ENCODE measurements at places on chromosomes 13 and 19.

GRCh38 chr19:53876651-53877224 lies 5.3 kb upstream of the PRKCG start:
- no peak for DNase-seq

- DNase-seq = no peak
Observed at GRCh38 chr13:65724226-65724625, 1505.9 kb downstream of the PCDH9 start.

DNA sequence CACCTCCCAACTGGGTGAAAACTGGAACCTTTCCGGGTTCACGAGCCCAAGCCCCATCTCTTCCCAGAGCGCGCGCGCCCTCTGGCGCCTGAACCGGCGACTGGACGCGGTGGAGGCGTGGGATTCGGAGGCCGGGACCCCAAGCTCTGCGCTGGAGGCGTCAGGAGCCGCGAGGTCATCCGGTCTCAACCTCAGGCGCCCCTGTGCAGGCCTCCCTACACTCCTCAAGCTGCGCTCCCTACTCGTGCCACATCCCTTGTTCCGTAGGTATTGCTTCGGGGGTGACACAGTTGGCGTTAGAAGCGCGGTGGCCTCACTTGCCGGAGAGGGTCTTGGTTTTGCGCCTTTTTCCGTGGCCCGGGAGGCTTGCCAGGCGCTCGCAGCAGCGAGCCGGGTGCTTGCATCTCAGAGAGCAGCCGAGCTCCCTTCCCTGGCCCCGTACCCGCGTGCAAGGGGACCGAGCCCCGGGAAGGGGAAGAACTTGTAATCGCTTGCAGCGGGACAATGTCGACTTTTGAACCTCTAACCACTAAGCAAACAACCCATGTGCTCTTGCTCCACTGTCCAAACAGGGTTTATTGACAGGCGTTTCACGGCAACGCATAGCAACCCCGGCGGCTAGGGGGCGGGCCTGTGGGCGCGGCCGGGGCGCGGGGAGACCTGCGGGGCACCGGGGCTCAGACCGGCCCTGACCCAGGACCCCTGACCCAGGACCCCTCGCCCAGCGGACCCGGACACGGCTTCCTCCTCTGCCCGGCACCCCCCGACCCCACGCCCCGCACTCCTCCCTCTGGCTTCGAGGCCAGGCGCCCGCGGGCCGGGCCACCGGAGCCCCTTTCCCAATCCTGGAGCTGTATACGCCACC lies 8.5 kb downstream of the CDX2 start:
- no peak for DNase-seq

GRCh38 chr19:13652810-13653590 lies 111.3 kb upstream of the MRI1 start:
- DNase-seq = no peak

- DNase-seq = no peak
Observed at GRCh38 chr19:6734096-6734696, 3.2 kb downstream of the GPR108 start.

DNA sequence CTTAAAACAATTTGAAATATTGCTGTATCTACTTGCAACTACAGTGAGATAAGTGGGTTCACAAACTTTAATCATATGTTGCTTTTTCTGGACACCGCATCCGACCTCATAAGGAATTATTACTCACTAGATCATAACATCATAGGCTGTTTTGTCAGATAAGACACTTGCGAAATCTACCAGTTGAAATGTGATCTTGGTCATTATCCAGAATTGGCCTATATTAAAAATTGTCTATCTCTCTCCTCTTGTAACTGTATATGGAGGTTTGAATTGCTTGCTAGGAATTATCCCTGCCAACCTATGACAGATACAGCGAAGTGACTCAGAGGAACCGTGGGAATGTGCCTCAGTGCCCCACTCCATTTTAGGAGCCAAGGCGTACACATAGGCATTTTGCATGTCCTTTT lies 117.0 kb upstream of the POSTN start:
- DNase-seq = no peak

DNA sequence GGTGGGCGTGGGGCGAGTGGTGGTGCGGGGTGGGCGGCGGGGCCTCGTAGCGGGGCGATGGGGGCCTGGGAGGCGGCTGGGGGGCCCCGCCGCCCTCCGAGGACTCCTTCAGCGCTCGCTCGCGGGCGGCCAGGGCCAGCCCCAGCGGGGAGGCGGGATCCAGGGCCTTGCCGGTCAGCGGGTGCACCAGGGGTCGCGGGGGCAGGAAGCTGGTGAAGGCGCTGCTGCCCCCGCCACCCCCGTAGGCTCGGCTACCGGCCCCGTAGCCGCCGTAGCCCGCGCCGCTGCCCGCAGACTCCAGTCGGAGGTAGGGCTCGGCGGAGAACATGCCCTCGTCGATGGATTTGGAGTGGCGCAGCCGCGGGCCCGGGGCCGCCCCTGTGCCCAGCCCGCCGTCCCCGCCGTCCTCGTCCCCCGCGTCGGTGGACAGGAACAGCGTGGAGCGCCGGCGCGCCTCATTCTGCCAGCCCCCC lies 18.6 kb downstream of the C19orf81 start:
- DNase-seq = no peak

DNA sequence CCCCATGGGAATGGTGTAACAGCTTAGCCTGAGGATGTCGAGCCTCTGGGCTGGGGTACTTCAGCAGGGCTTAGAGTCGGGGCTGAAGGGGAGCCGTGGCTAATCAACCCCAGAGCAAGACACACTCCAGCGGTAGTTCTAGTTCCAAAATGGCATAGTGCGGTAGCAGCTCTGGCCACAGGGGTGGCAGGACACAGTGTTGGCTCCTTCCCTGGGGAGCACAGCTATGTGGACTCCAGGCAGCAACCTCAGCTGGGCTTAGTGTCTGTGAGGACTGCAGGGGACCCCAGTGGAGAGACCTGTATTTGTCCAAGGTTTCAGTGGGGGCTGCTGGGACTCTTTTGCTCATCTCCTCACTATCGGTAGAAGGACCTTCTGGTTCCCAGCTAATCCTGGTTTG lies 70.8 kb upstream of the PCDH20 start:
- DNase-seq = no peak

DNA sequence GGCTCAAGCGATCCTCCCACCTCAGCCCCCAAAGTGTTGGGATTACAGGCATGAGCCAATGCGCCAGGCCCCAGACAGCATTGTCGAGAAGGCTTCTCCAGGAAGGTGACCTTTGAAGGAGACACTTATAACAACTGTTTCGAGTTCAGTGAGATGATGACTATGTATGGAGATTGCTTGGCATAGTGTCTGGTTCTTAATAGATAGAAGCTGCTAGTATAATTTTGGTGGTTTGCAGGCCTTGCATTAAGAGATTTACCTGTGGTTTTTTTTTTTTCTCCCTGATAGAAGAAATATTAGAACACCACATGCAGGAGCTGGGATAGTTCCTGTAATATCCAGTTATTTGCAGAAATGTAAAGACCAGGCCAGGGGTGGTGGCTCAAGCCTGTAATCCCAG lies 3.7 kb downstream of the MARCHF2 start:
- no peak for DNase-seq

GRCh38 chr19:22606212-22606553 lies 27.9 kb upstream of the ZNF492 start:
- DNase-seq = no peak

DNA sequence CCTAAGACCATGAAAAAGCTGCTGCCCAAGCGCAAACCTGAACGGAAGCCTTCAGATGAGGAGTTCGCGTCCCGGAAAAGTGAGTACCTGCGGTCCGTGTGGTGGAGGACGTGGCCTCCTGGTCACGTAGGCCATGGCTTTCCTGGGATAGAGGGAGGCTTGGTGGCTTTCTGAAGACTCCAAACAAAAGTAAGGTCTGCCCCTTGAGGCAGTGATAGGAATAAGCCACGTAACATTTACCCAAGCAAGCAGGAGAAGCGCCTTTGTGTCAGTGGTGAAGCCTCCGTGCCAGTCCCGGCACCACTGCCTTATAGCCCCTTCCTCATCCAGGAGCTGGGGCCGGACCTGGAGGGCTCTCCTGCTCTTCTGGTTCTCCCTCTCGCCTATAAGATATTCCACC lies 34.3 kb upstream of the TEX29 start:
- no peak for DNase-seq

- DNase-seq = no peak
Observed at GRCh38 chr19:3684054-3684816, 16.0 kb downstream of the PIP5K1C start.

DNA sequence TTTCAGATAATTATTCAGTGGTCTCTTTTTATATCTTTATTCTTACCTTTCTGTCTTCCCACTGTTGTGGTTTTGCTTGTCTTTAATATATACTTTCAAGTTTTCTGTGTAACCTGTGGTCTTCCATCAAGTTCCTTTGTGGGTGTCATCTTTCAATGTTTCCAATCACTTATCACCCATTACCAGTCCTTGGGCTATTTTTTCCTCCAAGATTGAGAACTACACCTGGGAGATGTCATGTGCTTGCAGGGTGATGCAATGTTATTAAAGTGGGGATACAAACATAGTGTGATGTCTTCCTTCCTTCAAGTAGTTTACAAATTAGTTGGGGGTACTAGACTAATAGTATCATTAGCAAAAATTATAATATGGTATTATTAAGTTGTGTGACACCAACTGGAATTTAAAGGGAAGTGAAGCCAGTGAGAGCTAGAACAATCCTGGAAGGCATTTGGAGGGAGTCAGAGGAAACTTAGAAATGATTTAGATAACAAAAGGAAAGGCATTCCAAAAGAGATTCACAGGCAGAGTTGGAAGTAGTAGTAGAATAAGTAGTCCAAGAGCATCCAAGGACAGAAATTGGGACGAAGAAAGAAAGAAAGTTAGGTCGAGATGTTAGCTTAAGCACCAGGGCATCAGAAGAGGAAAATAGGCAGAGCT lies 3.4 kb downstream of the FNDC3A start:
- DNase-seq = no peak

GRCh38 chr13:44117351-44117750 lies 237.6 kb downstream of the LACC1 start:
- no peak for DNase-seq

GRCh38 chr19:19816679-19817078 lies 4.9 kb downstream of the ZNF506 start:
- no peak for DNase-seq

DNA sequence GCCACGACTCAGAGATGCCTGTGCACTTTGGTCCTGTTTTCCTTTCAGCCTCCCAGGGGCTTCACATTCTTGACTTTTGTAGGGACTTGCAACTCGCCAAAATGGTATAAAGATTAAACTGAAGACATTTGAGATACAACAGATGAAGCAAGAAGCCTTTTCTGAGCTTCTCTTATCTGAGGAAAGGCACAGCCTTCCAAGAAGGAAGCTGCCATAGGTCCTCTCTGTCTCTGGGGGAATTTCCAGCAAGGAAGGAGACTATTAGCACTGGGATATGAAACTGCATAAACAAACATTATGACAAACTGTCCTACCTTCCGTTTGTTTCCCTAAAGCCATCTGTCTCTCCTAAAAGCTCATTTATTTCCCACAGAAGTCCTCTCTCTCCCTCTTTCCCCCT lies 39.3 kb downstream of the TGDS start:
- DNase-seq = no peak

DNA sequence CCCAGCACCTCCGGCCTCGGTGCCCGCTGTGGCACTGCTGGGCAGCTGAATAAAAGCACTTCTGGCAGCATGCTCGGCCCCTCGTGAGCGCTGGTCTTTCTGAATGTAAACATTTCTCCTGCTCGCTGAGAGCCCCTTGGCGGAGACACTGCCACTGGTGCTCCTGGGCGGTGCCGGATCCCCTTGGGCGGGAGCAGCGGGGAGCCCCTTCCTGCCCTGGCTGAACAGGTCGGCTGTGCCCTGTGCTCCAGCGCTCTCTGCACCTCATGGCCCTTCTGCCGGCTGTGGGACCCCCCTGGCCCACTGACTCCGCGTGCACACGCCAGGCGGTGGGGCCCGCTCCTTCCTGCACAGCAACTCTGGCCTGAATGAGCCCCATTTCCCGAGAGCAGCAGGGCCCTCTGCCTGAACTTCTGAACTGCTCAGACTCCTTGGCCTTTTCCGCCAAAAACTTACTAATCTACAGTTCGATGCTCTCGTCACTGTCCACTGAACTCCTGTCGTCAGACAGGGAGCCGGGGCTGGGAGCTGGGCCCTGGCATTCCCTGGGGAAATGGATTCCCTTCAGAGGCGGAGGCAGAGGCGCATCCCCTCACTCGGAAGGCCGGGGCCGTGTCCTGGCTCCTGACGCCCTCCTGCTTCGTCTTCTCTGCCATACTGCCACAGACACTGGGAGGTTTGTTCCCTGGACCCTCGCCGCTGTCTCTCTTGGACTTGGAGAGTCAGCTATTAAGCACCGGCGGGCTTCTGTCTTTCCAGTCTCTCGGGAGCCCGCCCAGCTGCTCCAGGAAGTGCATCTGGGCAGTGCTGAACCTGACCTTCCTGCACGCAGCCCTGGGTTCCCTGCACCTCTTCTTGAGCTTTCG lies 14.2 kb downstream of the RB1 start:
- no peak for DNase-seq

DNA sequence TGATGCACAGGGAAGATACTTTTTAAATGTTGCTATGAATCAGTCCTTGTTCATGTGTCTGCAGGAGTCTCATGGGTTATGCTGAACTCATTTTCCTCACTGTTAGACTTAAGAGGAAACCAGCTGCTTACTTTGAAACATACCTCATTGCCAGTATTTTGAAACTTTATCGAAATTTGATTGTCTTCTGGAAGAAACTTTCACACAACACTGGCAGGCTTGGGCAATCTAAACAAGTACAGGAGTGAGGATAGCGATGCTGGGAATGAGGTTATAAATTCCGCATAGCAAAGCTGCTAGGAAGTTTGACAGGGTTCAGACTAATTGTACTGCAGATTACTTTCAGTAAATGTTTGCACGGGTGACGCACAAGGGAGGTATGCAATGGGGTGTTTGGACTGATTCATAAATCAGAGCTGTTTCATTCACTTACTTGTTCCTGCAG lies 245.7 kb downstream of the DNAJC15 start:
- no peak for DNase-seq

DNA sequence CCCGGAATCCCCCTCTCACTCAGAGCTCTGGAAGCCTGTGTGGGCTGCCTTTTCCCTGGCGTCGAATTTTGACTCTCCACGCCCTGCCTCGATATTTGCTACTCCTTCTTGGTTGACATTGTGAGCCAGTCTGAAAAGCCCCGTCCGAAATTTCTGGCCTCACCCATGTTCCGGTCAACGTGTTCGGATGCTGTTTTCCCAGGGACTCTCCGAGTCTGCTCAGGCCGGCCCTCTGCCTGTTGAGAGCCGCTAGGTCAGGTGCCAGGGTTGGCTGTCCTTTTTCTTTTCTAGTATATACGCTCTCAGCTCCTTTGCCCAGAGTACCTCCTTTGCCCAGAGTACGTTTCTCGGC lies 6.8 kb upstream of the DGKH start:
- no peak for DNase-seq

GRCh38 chr19:50478901-50479715 lies 2.5 kb upstream of the GARIN5A start:
- DNase-seq = no peak

- no peak for DNase-seq
Observed at GRCh38 chr19:44943801-44944249, 1.8 kb downstream of the APOC4 start.

DNA sequence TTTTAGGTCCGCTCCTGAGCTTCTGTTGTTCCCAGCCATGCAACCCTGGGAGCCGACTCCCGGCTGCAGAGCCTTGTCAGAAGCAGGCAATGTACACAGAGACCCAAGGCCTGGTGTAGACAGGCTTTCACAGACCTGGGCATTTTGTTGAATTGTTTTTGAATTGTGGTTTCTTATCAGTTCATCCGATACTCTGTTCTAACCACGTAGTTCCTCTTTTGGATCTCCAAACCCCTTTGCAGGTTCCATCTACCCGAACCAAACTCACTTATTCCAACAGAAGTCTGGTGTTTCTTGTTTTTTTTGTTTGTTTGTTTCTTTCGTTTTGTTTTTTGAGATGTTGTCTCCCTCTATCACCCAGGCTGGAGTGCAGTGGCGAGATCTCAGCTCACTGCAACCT lies 6.3 kb upstream of the NLRP2 start:
- DNase-seq = no peak

All from activated T-cell treated with anti-CD3 and anti-CD28 coated beads for 4 hours (primary cell).